NCI-H446 (cell line): ENCODE measurements at places on chromosomes 13 and 19.

GRCh38 chr19:850979-851335 is 1.1 kb upstream of the ELANE start:
- DNase-seq = no peak

DNA sequence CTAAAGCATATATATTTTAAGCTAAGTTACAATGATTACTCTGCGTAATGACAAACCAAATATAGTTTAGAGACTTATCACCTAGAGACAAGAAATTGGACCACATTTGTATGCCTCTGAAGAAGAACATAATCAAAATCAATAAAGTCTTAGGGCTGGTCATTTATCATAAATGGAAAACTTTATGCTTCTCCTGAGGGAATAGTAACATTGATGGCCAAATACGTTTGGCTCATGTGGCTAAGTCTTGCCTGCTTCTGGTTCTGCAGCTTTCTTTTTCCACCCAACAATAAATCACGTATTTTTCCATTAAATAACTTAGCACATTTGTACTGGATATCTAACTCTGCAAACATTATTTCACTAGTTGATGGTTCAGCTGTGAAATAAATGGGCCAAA is 458.4 kb downstream of the SLITRK1 start:
- no peak for DNase-seq

GRCh38 chr13:63381078-63381859 is 1965.6 kb upstream of the PCDH20 start:
- DNase-seq = no peak

DNA sequence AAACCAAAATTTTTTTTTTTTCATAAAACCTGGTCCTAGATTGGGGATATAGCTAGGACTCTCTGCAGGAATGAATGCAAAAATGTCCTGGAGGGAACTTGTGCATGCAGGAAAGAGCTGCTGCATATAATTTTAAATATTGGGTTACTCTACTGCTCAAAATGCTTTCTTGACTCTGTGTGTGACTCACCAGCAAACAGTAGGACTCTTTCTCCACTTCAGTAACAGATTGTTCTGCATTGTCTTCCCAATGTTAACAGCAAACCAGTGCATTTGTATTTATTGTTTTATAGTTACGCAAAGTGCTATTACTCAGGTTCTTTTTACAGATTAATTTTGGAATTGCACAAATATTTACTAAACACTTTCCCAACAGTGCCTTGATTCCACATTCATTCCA is 163.7 kb upstream of the KL start:
- DNase-seq = no peak

GRCh38 chr19:7450243-7451223 is 38.3 kb downstream of the PEX11G start:
- no peak for DNase-seq

GRCh38 chr13:52925775-52926285 is 77.4 kb upstream of the PCDH8 start:
- peak; percentile 15 for DNase-seq

GRCh38 chr13:108044954-108045353 is 170.4 kb downstream of the LIG4 start:
- no peak for DNase-seq

DNA sequence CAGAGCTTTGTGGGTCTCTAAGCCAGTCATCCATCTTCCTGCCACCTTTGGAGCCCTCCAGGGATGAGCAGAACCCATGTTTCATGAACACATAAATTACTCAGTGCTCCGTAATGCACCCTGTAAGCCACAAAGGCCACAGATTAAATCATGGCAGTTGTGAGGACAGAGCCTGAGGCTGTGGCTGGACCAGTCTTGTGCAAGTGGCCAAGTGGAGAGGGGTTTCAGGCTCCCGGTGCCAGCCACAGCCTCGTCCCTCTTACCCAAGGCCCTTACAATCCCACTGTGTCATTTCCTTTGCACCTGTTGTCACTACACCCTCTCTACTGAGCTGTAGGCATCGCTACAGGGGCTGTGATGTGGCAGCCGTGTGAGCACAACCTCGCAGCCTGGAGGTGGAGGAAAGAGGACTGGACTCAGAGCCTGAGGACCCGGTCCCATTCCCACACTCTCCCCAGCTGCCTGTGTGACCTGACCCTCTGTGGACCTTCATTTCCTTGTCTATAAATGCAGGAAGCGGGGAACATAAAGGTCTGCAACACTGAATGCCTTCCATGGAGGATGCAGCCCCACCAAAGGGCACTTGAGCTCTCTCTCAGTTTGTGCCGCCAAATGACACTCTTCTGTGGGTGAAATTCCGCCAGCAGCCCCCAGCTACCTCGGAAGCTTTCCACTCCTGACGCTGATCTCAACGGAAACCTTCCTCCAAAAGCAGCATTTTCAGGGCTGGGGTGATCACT is 792.0 kb downstream of the UQCRFS1 start:
- no peak for DNase-seq

DNA sequence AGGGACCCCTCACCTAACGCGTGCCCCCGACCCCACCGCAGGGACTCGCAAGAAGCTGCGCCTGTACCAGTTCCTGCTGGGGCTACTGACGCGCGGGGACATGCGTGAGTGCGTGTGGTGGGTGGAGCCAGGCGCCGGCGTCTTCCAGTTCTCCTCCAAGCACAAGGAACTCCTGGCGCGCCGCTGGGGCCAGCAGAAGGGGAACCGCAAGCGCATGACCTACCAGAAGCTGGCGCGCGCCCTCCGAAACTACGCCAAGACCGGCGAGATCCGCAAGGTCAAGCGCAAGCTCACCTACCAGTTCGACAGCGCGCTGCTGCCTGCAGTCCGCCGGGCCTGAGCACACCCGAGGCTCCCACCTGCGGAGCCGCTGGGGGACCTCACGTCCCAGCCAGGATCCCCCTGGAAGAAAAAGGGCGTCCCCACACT is 4.7 kb upstream of the MYBPC2 start:
- DNase-seq = no peak

GRCh38 chr19:29625186-29625651 is 19.1 kb downstream of the POP4 start:
- DNase-seq = no peak

DNA sequence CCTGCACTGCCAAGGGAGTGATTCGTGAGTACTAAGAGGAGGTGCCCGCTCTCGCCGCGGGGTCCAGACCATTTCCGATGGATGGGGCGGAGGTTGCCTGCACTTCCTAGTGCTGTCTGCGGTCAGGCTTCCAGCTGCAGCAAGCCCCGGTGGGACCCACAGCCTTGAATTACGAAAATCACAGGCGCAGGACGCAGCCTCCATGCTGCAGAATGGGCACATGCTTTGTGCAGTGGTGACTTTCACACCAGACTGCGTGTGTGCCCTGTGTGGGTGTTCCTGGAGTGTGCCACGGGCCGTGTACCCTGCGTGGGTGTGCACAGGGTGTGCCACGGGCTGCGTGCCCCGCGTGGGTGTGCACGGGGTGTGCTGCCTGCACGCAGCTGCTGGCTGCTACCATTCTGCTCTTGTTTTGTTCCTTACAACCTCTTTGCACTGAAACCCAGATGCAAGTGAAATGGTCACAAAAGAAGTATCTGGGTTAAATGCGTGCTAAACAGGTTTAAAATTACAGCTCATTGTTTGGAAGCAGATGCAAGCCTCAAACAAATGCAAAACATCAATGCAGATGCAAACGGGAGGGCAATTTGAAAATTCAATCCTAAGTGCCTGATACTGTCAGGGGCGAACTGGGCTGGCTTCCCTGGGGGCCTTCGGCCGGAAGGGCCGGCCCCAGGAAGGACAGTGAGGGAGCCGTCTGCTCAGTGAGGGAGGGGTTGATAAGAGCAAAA is 221.2 kb upstream of the SOX1 start:
- no peak for DNase-seq

- no peak for DNase-seq
Observed at GRCh38 chr13:74678308-74678965, 544.2 kb upstream of the KLF12 start.

DNA sequence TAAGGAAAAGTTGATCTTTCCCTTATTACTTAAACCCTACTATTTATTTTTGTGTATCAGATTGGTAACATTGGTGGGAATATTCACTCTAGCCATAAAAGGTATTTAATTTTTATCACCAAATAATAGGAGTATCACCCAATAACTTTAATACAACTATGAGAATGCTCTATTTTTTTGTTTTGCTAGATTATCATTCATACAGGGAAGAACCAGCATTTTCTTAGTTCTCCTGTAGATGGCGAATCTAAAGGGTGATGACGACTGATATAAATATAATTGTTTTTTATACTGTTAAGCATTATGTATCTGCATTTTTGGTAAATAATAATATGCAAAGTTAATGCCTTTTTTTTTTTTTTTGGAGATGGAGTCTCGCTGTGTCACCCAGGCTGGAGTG is 7.9 kb upstream of the FRY start:
- no peak for DNase-seq

DNA sequence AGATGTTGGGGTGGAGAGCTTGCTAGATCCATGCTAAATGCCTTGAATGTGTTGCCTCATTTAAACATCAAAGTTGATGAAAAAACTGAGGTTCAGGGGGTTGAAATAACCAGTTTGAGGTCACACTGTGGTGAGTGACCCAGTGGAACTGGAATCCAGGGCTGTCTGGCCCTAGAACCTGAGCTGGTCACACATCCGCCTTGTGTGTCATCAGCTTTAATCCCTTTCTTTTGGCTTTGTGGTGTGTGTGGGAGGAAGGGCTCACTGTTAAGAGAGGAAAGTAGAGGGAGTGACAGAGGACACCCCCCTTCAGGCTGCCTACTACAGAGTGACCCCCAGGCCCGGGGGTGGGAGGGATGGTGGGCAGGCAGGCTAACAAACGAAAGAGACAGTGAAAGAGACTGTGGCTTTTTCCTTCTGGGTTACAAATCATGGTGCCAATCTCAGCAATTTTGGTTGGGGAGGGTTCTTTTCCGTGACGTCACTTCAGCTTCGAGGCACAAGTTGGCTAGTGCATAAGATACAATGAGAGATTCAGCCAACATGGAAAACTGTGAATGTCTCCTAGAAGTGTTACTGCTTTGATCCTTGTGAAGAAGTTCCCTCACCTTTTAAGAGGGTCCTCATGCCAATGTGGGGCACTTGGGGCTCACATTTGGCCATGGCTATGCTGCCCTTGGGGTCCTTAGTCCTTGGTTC is 164.9 kb downstream of the DLEU7 start:
- no peak for DNase-seq

- no peak for DNase-seq
Observed at GRCh38 chr13:110616103-110617101, 1.1 kb downstream of the NAXD start.

DNA sequence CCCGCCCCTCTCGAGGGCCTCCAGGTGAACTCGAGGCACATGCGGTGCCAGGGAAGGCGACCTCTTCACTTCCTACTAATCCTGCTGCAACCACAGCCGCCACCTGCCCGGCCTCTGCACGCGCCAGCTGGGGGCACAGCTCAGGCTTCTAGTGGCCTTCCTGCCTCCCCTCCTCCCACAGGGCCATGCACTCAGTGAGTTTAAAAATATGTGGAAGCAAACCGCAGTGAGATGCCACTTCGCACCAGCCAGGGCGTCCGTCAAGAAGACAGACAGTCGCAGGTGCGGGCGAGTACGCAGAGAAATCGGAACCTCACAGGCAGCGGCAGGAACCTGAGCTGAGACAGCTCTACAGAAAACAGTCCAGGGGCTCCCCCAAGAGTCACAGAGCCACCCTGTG is 10.4 kb downstream of the LMNB2 start:
- DNase-seq = no peak

- no peak for DNase-seq
Observed at GRCh38 chr19:1655987-1656608, 3.7 kb upstream of the TCF3 start.

DNA sequence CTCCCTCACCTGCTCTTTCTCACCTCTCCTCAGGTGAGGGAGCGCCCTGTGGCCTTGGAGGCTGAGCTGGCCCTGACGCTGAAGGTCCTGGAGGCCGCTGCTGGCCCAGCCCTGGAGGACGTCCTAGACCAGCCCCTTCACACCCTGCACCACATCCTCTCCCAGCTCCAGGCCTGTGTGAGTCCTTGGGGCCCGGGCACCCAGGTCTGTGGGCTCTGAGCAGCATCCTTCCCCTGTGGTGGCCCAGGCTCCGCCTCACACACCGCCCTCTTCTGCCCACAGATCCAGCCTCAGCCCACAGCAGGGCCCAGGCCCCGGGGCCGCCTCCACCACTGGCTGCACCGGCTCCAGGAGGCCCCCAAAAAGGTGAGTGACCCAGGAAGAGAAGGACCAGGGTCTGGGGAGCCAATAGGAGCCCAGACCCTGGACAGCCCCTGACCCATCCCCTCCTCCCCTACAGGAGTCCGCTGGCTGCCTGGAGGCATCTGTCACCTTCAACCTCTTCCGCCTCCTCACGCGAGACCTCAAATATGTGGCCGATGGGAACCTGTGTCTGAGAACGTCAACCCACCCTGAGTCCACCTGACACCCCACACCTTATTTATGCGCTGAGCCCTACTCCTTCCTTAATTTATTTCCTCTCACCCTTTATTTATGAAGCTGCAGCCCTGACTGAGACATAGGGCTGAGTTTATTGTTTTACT is 1.9 kb downstream of the IFNL1 start:
- no peak for DNase-seq

- DNase-seq = no peak
Observed at GRCh38 chr13:110118106-110118505, 188.9 kb downstream of the COL4A1 start.

GRCh38 chr13:109971456-109972090 is 185.2 kb upstream of the IRS2 start:
- no peak for DNase-seq

DNA sequence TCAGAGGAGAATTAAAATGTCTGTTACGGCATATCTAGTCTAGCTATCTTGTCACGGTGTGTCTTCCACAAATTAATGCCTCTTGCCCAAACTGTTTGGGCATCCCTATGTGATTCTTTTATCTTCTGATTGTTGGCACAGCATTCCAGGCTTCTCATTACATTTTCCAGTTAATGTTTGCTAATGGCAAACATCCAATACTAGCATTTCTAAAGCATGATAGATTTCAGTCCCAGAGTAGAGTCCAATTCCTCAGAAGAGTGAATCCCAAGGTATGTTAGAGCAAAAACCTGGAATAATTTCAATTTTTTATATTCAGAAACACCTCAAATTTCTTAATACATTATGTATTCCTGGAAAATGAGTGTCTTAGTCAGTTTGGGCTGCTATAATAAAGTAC is 684.5 kb upstream of the SLITRK1 start:
- DNase-seq = no peak

DNA sequence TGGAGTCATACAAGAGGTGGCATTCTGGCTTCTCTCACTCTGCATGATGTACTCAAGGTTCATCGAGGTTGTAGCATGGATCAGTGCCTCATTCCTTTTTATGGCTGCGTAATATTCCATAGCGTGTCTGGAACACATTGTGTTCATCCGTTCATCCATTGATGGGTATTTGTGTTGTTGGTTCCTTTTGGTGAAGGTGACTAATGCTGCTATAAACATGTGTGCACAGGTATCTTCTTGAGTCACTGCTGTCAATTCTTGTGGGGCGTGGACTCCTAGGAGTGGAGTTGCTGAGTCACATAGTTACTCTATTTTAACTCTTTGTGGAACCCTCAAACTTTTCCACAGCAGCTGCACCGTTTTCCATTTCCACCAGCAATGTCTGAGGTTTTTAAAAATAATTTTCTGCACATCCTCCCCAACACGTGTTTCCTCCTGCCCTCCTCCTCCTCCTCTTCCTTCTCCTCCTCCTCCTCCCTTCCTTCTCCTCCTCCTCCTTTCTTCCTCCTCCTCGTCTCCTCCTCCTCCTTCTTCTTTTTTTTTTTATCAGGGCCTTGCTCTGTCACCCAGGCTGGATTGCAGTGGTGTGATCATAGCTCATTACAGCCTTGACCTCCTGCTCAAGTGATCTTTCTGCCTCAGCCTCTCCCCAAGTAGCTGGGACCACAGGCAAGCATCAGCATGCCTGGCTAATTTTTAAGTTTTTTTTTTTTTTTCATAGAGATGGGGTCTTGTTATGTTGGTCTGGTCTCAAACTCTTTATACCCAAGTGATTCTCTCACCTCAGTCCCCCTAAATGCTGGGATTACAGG is 2.0 kb upstream of the TMEM221 start:
- no peak for DNase-seq
